ENCODE measurements at places on chromosomes 3 and 15.

- DNase-seq, result no peak
Observed at GRCh38 chr15:68598171-68599152, 19.7 kb downstream of the CORO2B start.

- no peak for DNase-seq
Observed at GRCh38 chr3:69560116-69560515, 174.2 kb upstream of the FRMD4B start.

GRCh38 chr3:116270056-116270455 lies 175.2 kb downstream of the LSAMP start:
- no peak for DNase-seq

DNA sequence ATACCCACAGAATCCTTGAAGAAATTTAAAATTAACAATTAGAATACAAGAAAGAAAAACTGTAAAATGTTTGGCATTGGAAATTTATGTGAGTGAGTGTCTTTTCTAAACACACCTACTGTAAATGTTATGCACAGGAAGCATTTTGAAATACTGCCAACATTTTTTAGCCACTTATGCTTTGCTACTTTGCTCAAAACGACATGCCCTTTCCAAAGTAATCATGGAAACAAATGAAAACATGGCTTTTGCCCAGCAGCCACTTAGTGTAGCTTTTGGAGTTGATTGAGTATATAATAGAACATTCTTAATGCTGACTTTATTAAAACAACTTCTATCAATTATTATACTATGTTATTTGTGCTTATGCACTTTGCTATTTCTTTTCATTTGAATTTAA lies 823.0 kb downstream of the CADM2 start:
- no peak for DNase-seq

- DNase-seq, result no peak
Observed at GRCh38 chr15:75200765-75201615, 692 bp upstream of the C15orf39 start.

DNA sequence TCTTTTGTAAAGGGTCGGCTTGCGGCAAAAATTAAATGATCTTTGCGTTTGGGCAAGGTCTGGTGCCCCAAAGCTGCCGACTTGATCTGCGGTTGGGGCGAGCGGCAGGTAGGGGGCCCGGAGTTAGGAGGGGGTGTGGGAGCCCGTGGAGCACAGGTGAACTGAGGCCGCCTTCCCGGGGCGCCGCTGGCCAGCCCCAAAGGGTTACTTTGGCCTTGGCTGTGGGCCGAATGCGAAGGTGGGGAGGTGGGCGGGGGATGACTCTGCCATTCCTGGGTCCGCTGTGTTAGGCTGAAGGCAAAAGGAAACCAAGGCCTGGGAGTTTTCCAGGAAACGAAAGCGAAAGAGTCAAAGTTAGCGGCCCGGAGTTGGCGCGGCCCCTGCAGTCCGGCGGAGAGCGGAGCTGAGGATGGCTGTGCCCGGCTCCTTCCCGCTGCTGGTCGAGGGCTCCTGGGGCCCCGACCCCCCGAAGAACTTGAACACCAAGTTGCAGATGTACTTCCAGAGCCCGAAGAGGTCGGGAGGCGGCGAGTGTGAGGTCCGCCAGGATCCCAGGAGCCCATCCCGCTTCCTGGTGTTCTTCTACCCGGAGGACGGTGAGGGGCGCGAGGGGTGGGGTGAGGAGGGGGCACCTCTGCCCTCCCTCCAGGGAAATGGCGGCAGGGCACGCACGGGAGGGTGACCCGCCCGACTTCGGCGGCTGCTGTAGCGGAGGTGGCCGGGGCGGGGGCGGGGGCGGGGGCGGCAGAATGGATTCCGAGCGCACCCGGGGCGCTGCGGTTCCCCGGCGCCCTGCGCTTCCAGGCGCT lies at the start of gene PARP14:
TSS of gene PARP14 (plus strand) at position 365 of the 809 bp plus-strand sequence. CDS start at position 410, 45 bp downstream.
- DNase-seq, result peak; percentile 40

- no peak for DNase-seq
Observed at GRCh38 chr3:195096484-195097330, 174.3 kb downstream of the XXYLT1 start.

GRCh38 chr3:45309876-45310275 lies 78.5 kb upstream of the LARS2 start:
- no peak for DNase-seq

DNA sequence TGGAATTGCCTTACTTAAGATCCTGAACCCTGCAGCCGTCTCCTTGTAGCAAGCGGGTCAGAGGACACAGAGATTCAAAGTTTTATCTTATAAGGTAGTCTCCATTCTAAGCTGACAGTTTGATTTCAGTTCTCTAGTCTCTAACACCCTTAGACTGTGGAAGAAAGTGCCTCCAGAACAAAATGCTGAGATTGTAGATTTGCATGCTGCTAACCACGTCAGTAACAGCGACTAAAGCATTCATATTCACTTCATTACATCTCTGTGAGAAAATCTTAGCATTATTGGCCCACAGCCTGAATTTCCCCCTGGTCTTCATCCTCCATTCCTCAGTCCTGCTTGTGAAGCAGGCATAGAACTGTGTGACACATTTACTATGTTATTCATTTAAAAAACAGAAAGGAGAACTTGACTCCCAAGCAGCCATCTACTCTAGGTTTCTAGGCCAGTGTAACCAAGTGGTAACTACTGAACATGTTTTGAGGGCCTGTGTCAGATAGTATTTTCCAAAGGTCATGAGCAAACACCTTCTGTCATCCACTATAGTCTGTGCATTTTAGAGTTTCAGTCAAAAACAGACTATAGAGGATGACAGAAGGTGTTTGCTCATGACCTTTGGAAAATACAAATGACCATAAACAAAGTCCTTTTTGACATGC lies 27.4 kb downstream of the ARIH2 start:
- no peak for DNase-seq

DNA sequence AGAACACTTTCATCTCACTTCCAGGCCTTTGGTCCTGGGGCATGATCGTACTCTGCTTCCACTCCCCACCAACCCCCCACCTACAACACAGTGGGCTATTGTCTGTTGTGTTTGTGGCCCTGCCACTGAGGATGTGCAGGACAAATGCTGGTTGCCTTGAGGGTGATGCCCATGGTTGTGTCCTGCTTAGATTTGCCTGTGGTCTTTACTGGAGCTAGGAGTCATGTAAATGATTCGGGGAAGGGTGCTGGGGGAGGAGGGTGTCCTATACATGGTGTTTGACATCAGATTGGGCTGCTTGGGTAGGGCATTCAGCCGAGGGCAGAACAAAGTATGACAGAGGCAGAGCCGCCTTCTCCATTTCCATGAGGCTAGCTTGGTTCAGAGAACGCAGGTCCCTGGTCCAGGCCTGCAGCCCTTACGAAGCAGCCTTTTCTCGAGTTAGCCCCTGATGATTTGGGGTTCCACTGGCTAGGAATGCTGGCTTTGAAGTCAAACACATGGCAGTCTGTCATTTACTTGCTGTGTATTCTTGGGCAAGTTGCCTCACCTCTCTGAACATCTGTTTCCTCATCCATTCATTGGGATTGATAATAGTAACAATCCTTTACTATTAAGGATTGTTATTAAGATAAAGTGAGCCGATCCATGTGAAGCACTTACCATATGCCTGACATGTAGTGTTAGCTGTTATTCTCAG lies 6.9 kb downstream of the CORO2B start:
- no peak for DNase-seq

DNA sequence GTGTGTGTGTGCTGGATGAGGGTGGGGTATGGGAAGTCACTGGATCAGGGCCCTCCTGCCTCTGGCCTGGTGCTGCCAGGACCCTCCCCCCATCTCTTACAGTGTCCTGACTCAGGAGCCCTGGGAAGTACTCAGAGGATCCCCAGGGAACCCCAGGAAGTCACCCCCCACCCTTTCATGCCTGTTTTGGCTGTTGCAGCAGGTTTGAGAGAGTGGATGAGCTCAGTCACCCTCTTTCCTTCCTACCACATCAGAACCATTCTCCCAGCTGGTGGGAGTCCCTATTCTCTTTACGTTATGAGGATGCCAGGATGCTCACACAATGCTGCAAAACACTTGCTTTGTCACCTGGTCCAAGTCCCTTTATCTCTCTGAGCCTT lies 59.0 kb downstream of the BDH1 start:
- DNase-seq, result no peak

DNA sequence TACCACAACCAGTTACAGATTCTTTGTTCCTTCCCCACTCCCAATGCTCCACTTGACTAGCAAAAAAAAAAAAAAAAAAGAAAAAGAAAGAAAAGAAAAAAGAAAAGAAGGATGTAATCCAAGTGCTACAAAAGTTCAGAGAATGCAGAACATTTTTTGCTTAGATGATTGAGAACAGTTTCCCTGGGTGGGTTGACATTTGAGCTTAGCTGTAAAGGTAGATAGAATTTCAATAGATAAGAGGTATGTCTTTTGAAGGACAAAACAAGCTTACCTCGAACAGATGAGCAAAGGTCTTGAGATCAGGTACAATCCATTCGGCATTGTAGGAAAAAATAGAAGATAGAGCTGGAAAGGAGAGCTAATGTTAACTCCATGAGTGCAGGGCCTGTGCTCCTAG lies 344.6 kb upstream of the NECTIN3 start:
- DNase-seq, result no peak

- DNase-seq, result no peak
Observed at GRCh38 chr15:66965201-66965900, 100.1 kb upstream of the SMAD3 start.

DNA sequence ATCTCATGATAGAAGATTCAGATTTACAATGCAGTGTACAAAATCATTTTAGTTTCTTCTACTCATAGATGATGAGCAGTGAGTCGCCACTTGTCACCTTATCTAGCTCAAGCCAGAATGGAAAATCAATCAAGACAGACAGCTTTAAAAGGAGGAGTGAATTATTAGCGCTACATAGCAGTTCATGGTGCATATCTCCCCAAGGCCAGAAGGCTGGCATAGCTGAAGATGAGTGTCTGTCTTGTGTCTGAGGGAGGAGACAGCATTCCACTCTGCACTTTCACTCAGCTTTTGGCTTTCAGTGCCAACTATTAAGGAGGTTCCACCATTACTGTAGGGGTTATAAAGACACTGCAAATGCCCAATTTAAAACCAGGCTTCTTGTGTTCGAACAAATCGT lies 804.1 kb upstream of the LMCD1 start:
- DNase-seq, result no peak

- no peak for DNase-seq
Observed at GRCh38 chr3:196774848-196775422, 35.3 kb downstream of the PAK2 start.

DNA sequence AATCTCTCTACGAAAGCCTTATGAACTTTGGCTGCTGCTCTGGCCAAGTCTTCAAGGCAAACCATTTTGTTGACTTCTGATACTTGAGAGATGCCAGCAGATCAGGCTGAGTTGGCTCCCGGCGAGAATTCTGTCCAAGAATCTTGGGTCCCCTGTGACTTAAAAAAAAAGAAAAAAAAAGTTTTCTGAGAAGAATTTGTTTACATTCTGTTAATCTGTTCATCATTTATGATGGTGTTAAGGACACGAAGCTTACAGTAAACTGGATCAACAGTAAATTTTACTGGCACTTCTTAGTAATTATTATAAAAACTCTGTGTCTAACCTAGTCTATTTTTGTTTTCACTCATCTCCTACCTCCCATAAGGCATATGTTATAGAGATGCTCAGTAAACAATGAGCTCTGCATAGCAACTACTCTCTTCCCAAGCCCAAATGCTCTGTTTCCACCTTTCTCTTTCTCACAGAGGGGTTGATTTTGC lies 320.9 kb upstream of the RASGRP1 start:
- DNase-seq, result no peak

DNA sequence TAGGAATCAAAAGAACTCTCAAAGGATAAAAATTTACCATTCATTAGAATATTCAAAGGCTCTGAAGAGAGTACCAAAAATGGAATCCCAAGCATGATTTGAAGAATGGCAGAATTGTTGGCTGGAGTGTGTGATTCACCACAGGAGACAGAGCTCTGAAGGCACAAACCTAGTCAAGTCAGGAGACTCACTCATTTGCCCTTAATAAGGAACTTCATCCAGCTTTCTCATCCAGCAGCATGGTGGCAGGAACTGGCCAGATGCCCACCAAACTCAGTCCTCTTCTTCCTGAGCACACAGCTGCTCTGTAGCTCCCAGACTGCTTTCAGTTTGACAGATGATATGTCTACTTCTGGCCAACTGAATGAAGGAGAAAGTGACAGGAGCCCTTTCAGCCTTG lies 16.5 kb upstream of the HEG1 start:
- DNase-seq, result no peak

GRCh38 chr3:134858441-134859035 lies 63.5 kb downstream of the EPHB1 start:
- DNase-seq, result no peak

- DNase-seq, result no peak
Observed at GRCh38 chr15:67127965-67128364, 62.6 kb downstream of the SMAD3 start.

- DNase-seq, result no peak
Observed at GRCh38 chr15:96046620-96047240, 283.8 kb upstream of the NR2F2 start.

GRCh38 chr15:71422530-71423259 lies 307.4 kb downstream of the THSD4 start:
- DNase-seq, result no peak

DNA sequence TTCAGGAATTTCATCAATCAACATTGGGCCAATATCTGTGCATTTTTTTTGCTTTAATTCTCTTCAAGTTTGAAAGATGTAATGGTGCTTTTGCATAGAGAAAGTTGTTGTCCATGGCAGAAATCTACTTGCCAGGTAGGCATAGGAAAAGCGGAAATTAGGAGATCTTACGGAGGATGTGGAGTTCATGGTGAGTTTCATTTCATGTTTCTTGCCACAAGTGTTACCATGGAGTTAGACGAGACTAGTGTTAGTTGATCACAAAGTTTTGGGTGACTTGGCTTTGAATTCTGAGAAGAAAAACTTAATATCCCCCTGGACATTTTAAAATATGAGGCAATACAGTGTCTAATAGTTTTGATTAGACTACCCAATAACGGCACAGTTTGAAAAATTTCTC lies 1.0 kb upstream of the P2RY13 start:
- DNase-seq, result no peak

DNA sequence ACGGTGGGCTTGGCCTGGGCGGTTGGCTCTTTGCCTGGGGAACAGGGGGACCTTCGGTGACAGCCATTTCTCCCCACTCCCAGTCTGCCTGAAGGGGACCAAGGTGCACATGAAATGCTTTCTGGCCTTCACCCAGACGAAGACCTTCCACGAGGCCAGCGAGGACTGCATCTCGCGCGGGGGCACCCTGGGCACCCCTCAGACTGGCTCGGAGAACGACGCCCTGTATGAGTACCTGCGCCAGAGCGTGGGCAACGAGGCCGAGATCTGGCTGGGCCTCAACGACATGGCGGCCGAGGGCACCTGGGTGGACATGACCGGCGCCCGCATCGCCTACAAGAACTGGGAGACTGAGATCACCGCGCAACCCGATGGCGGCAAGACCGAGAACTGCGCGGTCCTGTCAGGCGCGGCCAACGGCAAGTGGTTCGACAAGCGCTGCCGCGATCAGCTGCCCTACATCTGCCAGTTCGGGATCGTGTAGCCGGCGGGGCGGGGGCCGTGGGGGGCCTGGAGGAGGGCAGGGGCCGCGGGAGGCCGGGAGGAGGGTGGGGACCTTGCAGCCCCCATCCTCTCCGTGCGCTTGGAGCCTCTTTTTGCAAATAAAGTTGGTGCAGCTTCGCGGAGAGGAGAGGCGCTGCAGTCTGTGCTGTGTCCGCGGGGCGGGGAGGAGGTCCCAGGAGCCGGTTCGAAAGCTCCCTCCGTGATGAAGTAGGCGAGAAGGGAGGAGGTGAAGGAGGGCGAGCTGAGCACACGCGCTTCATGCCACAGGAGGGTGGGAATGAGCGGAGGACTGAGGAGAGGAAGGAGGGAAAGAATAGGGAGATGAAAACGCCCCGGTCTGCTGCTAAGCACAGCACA lies 9.6 kb downstream of the CLEC3B start:
- peak; percentile 11 for DNase-seq
